Mononuclear cell (primary cell): ENCODE measurements at places on chromosomes 7 and 10. TPM values are rescaled to one million over a fixed set of nuclear protein-coding genes. Genes with fewer than 3 reads are reported as not detected.

Gene CALML3
- total RNA-seq: not detected

Gene ADRB1
- total RNA-seq: 2.4 TPM

Gene RPEL1
- total RNA-seq: not detected

Gene ABCB4
- total RNA-seq: 7.2 TPM

Gene TFR2
- total RNA-seq: 0.31 TPM

Gene ANKRD16
- 2.0 TPM for total RNA-seq

Gene ZNF32
- total RNA-seq: 19.7 TPM

Gene CLDN4
- total RNA-seq: 0.10 TPM

Gene CLEC2L
- total RNA-seq: 0.52 TPM

Gene IFIT1
- 5.9 TPM for total RNA-seq

Gene CRYGN
- not detected for total RNA-seq

Gene MICALL2
- total RNA-seq: 2.7 TPM

Gene JMJD1C
- total RNA-seq: 572 TPM

Gene DPP6
- total RNA-seq: not detected

Gene EN2
- total RNA-seq: not detected

Gene ASIC3
- total RNA-seq: 0.84 TPM

Gene MMD2
- not detected for total RNA-seq

Gene FAM25C
- total RNA-seq: not detected

Gene GPR85
- under 0.01 TPM for total RNA-seq

Gene STEAP2
- 0.10 TPM for total RNA-seq

Gene SP4
- 40.6 TPM for total RNA-seq

Gene SEC23IP
- 17.8 TPM for total RNA-seq

Gene PDE6C
- not detected for total RNA-seq

Gene SLC13A1
- total RNA-seq: not detected
